ENCODE measurements at places on chromosomes 12 and 14.

GRCh38 chr12:91215940-91216454 lies 33.4 kb upstream of the DCN start:
- no peak for DNase-seq

- no peak for DNase-seq
Observed at GRCh38 chr12:49552014-49552413, 13.2 kb downstream of the KCNH3 start.

- no peak for DNase-seq
Observed at GRCh38 chr12:19483727-19484126, 44.4 kb downstream of the AEBP2 start.

DNA sequence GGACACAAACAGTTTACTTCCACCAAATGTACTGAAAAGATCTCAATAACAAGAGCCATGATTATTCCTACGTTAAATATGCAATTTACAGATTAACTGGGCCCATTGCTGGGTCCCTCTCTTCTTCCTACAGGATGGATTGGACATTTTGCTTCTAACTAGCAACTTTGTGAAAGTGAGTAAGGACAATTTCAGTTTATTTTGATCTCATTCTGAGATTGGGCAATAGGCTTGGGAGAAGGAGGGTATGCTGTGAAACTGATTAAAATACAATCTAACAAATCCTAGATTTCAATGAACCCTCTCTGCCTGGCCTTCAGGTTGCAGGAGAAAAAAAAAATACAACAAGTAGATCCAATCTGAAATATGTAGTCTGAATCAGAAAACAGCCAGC lies 121.5 kb downstream of the PRKD1 start:
- DNase-seq = no peak

- no peak for DNase-seq
Observed at GRCh38 chr14:52395728-52396127, 81.6 kb downstream of the PTGER2 start.

GRCh38 chr12:121444842-121445202 lies 44.9 kb downstream of the RNF34 start:
- no peak for DNase-seq

DNA sequence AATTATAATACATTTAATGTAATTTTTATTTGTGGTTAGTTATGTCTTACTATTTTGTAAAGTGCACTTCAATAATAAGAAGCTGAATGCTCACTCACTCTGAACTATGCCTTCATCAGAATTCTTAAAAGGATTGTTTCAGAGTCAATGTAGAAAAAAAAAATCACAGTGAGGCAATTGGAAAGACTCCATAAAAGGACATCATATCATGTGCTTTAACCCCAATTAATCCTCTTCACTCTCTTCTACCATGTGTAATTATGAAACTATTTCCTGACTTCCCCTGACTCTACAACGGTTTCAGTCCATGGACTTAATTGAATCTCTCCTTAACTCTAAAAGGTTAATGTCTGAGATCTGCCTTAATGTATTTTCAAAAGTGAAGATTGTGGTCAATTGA lies 250.4 kb upstream of the ALG10 start:
- no peak for DNase-seq

GRCh38 chr12:818733-819132 lies 66.4 kb downstream of the WNK1 start:
- DNase-seq = no peak

DNA sequence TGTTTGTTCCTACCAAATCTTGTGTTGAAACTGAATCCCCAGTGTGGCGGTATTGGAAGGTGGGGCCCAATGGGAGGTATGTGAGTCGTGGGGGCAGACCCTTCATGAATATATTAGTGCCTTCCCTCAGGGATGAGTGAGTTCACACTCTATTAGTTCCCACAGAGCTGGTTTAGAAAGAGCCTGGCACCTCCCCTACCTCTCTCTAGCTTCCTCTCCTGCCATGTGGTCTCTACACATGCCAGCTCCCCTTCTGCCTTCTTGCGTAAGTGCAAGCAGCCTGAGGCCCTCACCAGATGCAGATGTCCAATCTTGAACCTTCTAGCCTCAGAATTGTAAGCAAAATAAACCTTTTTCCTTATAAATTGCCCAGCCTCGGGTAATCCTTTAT lies 105.8 kb downstream of the SPTSSA start:
- DNase-seq = no peak

DNA sequence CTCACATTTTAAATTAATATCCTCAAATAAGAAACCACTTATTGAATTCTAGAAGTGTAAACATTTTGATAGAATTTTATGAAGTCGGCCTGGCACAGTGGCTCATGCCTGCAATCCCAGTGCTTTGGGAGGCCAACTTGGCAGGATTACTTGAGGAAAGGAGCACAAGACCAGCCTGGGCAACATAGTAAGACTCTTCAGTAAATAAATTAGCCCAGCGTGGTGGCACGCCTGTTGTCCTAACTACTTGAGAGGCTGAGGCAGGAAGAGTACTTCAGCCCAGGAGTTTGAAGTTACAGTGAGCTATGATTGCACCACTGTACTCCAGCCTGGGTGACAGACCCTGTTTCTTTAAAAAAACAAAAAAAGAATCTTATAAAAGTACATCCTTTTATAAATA lies 8.9 kb upstream of the ZNF410 start:
- DNase-seq = no peak

- DNase-seq = no peak
Observed at GRCh38 chr14:58732387-58732786, 94.6 kb downstream of the DACT1 start.

- DNase-seq = no peak
Observed at GRCh38 chr12:26690601-26691000, 142.4 kb downstream of the ITPR2 start.

DNA sequence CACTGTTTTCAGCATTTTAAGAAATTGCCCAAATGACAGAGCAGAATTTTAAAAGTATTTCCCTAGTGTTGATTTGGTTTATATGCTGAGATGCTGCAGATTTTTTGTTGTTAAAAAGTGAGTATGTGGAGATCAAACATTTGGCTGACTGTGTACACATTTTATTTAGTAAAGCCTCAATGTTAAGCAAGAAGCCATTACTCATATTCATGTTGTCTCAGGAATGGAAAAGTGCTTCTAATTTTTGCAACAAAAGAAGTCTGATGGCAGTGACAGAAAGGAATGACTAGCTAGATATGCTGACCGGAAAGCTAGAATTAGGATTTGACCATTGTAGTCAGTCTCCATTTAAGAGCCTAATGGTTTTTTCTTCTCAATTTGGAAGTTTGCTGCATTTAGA lies 22.5 kb downstream of the SLC38A6 start:
- DNase-seq = no peak

GRCh38 chr14:61512026-61512834 lies 183.1 kb upstream of the HIF1A start:
- no peak for DNase-seq

DNA sequence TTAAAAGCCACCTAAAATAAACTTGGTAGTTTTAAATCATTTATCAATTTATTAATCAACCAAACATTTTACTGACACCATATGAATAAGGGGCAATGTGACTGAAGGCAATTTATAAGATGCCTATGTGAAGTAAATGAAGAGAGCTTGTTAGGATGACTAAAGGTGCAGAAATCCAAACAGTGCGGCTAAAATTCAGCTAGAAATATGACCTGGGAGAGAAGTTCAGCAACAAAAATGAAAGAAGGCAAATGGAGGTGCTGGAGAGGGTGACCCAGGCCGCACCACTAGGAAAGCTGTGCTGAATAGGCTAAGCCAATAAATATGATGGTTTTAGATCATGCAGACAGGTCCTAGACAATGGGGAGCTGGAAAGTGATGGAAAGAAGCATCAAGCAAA lies 403.7 kb downstream of the BTG1 start:
- no peak for DNase-seq

DNA sequence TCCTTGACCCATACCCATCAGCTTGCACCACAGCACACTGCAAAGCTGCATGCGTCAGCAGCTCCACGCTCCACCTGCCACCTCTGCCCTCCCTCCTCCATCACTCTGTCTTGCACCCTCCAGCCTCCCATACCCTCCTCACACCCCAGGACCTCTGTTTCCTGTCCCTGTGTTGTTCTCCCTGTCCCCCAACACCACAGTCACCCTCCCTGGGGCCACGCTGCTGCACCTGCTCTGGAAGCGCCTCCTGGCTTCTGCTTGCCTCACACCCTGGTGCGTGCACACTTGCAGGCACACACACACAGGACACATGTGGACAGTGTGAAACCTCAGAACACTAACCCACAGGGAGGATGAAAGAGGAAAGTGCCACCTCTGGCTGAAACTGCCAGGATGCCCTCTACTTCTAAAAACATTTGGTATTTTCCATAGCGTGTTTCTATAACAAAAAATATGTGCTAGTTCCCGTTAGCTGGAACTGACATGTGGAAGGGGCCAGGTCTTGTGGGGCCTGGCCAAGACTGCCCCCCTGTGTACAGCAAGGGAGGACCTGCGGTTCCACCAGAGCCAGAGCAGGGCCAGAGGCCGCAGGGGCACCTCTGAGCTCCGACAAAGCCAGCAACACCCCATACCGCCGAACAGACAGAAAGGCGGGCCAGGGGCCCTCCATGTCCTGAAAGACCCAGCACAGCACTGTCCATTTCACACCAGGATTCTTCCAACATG lies 10.0 kb downstream of the BRF1 start:
- DNase-seq = no peak

DNA sequence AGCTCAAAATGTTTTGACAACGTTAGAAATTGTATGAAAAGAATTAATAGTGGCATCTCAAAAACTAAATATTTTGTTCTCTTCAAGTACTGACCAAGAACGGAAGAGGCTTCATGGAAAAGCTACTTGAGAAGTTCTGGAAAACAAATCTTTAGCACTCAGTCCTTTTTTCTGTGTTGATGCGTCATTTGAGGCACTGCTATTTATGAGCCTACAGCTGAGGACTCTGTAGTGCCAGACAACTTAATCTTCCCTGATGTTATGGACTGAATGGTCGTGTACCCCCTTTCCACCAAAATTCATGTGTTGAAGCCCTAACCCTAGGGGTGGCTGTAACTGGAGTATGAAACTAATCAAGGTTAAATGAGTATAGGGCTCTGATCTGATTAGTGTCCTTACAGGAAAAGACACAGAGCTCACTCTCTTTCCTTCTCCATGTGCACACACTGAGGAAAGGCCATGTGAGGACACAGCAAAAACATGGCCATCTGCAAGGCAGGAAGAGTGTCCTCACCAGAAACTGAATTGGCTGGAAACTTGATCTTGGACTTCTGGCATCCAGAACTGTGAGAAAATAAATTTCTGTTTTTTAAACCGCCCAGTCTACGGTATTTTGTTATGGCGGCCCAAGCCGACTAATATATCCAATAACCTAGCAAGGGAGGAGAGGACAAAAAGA lies 337.0 kb upstream of the CLEC14A start:
- peak; percentile 16 for DNase-seq

DNA sequence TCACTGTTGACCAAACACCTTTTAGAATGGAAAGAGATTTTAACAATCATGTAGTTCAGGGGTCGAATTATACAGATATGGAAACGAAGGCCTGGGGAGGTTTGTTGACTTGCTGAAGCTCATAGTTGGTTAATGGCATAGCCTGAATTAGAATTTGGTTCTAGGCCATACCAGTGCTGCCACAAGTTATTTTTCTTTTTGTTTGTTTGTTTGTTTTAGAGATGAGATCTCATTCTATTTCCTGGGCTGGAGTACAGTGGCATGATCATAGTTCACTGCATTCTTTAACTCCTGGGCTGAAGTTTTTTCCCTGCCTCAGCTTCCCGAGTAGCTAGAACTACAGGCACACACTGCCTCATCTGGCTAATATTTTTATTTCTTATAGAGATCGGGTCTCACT lies 25.4 kb upstream of the ALG10B start:
- DNase-seq = no peak

DNA sequence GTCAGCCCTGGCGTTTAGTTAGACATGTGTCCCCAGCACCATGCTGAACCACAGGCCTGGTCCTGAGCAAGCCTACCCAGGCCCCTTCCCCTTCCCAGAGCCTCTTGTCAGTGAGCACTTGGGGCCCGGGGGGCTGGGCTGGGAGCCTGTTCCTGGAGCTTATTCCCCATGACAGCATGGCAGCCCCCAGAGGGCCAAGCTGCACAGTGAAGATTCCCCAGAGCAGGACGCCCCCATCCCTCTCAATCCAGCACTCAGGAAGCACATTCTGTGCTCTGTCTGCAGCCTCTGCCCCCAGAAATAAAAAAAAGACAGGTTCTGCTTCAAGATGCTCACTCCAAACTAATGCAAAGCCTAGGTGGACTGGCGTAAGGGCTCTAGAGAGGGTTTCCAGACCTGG lies 117.3 kb downstream of the LGMN start:
- no peak for DNase-seq

- no peak for DNase-seq
Observed at GRCh38 chr12:98870504-98870903, 225.4 kb downstream of the APAF1 start.

GRCh38 chr12:47755655-47756562 lies 2.8 kb downstream of the RAPGEF3 start:
- no peak for DNase-seq

- DNase-seq = peak; percentile 74
Observed at GRCh38 chr14:93042968-93043940, 72.5 kb downstream of the ITPK1 start.
